ENCODE measurements at places on chromosomes 5 and 9.

- no peak for DNase-seq
Observed at GRCh38 chr5:146762830-146763229, 115.7 kb downstream of the PPP2R2B start.

- DNase-seq, result no peak
Observed at GRCh38 chr9:911005-911404, 65.5 kb upstream of the DMRT3 start.

- DNase-seq, result peak; percentile 35
Observed at GRCh38 chr9:135570456-135570855, 8.9 kb downstream of the PAEP start.

DNA sequence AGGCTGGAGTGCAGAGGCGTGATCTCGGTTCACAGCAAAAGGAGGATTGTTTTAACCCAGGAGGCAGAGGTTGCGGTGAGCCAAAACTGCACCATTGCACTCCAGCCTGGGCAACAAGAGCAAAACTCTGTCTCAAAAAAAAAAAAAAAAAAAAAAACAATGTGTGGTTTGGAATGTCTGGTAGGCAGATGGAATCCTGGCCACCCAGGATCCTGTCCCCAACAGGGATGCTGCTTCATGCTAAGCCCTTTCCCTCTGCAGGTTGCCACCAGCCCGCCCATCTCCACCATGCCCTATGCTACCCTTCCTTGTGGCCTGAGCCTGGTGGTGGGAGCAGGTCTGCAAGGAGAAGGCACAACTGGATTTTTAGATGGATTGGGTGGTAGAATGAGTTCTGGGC lies 129.7 kb upstream of the HAND1 start:
- no peak for DNase-seq

DNA sequence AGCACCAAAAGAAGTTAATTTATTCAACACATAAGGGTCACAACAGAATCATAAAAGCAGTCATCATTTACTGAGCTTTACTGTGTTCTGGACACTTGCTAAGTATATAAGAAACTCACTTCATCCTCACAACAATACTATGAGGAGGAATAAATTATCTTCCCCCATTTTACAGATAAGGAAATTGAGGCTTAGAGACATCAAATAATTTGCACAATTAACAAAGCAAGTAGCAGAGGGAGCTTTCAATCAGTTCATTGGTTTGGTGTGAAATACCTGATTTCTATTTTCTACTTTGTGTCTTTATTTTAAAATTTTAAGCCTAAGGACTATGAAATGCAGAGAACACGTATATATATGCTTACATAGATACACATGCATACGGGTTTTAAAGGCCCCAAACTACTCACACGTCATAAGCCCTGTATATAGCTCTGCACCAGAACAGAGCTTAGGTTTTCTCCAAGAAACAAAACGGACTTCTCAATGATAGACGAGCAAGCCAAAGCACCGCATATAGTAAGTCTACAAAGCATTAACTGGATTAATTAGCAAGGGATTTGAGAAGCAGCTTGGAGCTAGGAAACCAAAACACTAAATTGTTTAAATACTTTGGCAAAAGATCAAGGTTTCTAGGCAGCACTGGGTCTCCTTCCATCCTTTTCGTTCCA lies 95.6 kb downstream of the DENND1A start:
- no peak for DNase-seq

- no peak for DNase-seq
Observed at GRCh38 chr5:95664204-95664786, 17.7 kb downstream of the RFESD start.

- DNase-seq, result no peak
Observed at GRCh38 chr5:163407034-163407655, 30.2 kb upstream of the CCNG1 start.

- no peak for DNase-seq
Observed at GRCh38 chr9:74255489-74255984, 241.6 kb upstream of the RORB start.

GRCh38 chr5:54088081-54088480 lies 222.3 kb downstream of the ARL15 start:
- DNase-seq, result no peak
